ENCODE measurements at places on chromosomes 1 and 21.
A peak's percentile ranks its signal among the peaks of the same experiment; 100 is the strongest.

DNA sequence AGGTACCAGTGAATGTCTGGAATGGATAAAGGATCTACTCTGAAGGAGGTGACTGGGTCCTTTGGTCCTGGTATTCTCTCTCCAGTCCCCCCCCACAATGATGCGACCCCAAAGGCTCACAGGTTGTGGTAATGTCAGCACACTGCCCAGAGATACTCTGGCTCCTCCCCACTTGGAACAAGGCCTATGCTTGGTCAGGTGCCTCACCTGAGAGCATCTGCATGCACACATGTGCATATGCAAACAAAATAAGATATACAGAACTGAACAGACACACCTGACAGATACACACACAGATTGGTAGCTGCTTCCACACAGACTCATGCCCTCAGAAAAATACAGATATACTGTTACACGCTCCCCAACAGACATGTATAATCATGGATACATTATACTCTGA, 33.5 kb downstream of the DMAP1 start:
- DNase-seq, result no peak

DNA sequence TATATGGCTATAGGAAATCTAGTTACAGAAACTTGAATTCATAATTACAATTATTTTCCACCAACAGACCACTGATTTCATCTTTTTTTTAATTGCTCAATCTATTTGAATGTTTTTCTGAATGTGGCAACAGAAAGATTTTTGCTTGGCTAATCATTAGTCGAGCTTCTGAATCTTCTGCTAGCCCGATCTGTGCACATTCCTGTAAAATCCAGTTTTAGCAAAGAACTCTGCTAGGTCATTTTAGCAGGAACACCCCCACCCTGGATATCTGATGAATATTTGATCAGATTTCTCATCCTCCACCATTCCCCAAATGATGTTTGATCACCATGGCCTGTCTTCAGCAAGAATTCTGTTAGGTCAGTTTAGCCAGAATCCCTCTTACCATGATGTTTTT, 176.3 kb downstream of the LEPR start:
- DNase-seq, result no peak

DNA sequence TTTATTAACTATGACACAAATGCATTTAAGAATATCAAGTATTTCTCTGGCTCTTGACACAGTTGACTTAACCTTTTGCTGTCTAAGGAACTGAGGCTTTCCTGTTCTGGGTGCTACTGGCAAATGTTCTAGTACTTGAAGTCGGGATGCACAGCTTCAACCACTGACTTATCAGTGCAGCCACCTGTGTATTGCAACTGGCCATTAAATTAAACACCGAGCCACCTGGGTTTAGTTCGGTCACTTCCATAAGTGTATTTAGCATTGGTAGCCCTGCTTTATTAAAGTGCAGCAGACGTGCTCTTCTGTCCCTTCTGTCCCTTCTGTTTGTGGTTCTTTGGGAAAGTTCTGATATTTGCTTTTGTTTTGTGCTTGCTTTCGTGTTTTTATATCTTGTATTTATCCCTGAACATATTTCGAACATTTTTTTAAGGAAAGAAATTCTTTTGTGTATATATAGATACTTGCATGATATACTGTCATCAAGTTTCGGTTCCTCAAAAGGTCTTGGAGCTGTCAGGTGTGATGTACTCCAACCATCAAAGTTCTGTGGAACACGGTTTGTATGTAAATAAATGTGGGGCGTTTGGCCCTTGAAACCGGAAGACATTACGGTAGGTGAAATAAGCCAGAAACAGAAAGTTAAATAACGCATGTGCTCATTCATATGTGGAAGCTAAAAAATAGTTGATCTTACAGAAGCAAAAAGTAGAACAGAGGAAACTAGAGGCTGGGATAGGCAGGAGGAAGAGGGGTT, 297.9 kb upstream of the GREM2 start:
- DNase-seq, result no peak

GRCh38 chr1:6205849-6206519, at the start of gene RNF207:
RNF207 (plus strand) TSS chr1:6206119; CDS start chr1:6206536, 417 bp downstream.
- no peak for DNase-seq

GRCh38 chr1:78038071-78038470, 7.7 kb upstream of the GIPC2 start:
- no peak for DNase-seq

DNA sequence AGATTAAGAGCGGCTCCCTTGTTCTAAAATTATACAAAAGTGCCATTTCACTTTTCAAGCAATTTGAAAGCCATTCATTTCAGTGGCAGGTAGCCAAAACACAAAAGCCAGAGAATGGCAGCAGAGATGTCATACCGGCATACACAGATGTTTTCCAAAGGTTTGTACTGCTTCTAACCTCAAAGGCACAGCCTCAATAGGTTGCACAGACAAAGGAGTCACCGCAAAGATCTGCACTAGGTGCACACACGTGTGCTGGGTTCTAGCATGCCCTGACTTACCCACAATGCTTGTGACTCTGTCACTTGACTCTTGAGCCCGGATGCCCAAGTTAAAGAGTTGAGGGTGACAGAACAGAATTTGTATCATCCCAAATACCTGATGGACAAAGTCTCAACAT, 448.9 kb upstream of the ADGRL2 start:
- no peak for DNase-seq

- no peak for DNase-seq
These were observed 1.0 kb upstream of the GALNT2 start for GRCh38 chr1:230066031-230066430.

DNA sequence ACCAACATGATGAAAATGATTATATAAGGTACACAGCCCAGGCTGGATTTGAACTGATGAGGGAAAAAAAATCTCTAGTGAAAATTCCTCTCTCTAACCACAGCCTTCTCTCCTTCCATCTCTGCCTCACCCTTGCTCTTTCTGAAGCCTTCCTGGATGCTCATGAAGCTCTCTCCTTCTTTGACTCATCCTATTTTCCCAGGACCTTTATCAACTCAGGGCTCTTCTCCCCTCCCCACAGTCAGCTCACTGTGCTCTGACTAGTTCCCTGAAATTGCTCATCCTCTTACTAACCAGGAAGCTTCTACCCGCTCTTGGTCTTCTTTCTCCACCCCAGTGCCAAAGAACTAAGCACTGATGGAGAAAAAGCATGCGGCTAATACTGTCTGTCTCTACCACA, 46.4 kb upstream of the ERG start:
- DNase-seq, result no peak

GRCh38 chr1:191065771-191066170, 588.1 kb upstream of the BRINP3 start:
- no peak for DNase-seq

DNA sequence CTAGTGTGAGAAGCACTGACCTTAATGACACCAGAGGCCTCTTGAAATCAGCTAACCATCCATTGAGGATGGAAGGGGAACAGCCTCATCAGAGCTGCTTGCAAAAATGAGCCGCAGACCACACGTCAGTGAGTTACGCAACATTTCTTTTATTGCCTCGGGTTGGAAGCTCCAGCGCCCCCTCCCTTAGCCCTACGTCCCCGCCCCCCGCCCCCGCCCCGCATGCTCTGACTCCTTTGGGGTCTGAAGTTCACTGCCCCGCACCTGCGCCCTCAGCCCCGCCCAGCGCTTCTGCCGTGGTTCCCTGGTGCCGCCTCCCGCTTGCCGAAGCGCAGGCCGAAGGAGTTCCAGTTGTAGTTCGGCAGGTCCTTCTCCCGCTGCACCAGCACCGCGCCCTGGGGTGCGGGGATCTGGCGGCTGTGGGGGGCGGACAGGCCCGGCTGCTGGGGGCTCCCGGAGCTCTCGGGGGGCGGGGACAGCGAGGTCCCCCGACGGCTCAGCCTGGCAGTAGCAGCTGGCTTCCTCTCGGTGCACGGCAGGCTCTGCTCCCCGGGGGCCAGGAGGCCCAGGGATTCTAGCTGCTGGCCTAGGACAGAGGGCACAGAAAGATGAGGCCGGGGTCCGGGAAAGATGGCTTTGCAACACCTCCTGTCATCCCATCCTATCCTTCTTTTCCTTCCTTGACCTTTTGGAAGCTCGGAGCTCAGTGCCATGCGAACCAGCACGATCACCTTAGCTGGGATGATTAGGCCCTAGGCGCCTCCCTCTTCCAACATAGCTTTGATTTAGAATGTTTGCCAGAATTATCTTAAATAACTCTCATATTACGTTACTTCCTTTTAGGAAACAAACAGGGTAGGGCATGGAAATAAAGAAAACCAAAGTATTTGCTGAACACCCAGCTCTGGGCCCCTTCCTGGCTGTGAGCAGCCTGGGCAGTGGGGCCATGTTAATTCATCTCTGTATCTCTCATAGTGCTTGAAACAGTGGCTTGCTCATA, 5.8 kb downstream of the KISS1 start:
- peak; percentile 32 for DNase-seq

- no peak for DNase-seq
These were observed 45.9 kb downstream of the MATN1 start for GRCh38 chr1:30677471-30677870.

DNA sequence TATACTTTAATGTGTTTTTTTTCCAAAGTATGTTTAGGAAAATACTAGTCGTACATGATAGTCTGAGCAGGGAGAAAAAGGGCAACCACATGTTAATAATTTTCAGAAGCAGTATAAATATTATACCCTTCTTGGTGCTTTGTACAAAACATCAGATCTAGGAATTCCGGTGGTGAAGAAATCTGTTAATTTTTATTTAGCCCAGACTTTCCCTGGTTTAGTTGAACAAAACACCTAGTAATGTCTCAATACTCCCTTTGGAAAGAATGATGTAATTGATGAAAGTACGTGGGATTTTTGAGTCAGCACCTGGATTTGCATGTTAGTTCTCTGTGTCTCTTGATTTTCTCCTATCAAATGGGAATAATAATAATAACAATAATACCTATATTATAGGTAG, 38.4 kb upstream of the KCNK2 start:
- DNase-seq, result no peak

DNA sequence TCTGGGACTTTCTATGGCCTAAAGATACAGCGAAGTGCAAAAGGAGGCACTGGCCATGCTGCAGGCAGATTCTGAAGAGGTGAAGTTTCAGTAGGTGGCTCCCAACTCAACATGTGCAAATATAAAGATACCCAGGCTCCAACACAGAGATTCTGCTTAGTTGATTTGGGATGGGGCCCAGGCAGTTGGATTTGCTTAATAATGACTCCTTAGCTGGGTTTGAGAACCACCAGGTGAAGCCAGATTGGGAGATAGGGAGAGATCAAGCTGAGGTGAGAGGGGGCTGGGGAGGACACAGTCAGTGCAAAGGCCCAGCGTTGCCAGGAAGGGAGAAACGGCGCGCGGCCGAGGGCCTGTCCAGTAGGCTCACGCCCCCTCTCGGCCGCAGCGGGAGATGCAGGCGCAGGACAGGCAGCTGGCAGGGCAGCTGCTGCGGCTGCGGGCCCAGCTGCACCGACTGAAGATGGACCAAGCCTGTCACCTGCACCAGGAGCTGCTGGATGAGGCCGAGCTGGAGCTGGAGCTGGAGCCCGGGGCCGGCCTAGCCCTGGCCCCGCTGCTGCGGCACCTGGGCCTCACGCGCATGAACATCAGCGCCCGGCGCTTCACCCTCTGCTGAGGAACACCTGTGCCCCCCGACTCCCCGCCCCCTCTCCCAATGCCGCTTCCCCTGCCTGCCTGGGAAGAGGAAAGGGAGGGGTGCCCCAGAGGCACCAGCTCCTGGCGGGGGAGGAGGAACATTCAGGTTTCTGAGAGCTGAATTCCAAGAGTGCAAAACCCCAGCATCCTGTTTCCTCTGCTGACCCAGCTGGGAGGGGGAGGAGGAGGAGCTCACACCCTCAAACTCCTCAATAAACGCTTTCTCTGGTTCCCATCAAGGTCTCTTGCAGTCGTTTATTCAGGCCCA, 1.2 kb downstream of the FAM167B start:
- DNase-seq, result peak; percentile 52

DNA sequence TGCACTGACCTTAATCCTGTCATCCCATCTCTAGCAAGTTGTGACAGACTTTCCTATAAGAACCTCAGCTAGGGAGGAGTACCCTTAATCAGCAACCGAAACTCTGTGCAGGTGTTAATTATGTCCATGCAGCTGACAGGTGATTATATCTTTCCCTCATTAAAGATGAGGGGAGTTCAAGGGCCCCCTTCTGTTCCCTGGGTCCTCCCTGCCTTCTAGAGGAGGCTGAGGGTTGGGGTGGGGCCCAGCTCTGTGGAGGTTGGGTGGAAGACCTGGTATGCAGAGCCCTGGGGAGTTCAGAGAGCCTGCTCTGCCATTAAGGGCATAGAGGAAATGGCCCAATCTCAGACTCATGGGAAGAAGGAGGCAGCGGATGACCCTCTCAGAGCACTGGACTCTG, 35.6 kb upstream of the CRNN start:
- DNase-seq, result no peak

DNA sequence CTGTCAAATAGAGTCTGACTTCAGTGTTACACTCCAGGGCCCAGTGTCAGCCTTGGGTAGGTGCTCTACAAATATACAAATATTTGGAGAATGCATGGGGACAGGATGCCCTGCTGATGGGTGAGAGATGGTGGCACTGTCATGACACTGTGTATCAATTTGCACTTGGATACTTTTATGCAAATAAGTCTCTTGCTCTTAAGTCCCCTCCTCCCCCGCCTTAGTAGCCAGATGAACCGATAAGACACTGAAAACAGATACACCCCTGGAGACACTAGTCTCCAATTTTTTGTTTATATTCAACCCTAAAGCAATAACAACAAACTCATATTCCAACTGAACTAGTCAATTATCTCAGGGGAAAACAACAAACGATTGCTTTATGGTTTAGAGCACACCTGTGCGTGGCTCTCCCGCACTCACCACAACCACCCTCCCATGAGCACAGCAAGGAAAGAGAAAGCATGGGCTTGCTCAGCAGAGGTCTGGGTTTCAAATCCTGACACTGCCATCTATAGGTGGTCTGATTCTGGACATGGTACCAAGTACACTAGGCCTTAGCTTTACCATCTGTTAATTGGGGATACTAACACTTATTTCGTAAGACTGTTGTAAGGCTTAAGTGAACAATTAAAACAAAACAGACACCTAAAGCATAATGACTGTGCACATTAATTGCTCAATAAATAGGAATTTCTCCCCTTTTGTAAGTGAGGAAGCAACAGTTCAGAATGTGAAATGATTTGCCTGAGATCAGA, 50.3 kb downstream of the HIVEP3 start:
- DNase-seq, result no peak

GRCh38 chr1:193538003-193538354, 351.6 kb upstream of the B3GALT2 start:
- DNase-seq, result no peak

DNA sequence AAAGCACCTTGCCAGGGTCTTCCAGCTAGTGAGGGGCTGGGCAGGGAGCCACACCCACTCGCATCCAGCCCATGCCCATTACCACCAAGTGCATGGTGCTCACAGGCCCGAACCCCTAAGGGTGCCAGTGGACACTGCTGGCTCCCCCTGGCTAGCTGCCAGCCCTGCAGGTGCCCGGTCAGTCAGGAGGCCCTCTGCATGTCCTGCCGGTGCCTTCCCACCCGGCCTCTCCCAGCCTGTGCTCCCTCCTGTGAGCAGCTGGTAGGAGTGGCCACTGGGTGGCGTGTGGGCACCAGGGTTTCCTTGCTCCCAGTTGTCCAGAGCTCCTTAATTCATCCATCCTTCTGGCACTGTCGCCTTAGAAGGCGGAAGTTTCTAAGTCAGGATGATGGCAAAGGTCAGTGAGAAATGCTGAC, 33.4 kb downstream of the QSOX1 start:
- peak; percentile 74 for DNase-seq

Data from Ammon's horn (tissue), 1 donor.